Common myeloid progenitor, CD34-positive (primary cell): ENCODE measurements at places on chromosomes 6 and 20.

DNA sequence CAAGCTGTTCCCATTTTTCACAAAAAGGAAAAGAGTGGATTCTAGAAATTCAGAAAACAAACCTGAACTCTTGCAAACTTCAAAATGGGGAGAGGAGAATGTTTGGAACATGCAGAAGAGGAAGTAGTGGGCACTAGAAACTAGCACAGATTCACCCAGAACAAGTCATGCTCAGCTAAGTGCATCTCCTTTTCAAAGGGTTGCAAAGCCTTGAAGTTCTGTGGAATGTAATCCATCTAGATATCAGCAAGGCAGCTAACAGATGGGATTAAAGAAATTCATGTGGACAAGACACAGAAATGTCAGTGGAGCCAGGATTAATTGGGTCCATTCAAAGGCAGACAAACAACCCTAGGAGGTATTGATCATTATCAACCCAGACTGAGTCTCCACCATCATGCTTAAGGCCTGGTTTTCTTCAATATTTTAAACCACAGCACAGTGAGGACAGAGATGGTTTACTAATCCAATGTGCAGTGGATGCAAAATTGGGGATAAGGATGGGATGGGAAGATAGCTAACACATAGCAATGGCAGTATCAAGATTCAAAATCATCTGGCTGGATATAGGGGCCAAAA lies 31.3 kb downstream of the KCNK5 start:
- DNase-seq: no peak

DNA sequence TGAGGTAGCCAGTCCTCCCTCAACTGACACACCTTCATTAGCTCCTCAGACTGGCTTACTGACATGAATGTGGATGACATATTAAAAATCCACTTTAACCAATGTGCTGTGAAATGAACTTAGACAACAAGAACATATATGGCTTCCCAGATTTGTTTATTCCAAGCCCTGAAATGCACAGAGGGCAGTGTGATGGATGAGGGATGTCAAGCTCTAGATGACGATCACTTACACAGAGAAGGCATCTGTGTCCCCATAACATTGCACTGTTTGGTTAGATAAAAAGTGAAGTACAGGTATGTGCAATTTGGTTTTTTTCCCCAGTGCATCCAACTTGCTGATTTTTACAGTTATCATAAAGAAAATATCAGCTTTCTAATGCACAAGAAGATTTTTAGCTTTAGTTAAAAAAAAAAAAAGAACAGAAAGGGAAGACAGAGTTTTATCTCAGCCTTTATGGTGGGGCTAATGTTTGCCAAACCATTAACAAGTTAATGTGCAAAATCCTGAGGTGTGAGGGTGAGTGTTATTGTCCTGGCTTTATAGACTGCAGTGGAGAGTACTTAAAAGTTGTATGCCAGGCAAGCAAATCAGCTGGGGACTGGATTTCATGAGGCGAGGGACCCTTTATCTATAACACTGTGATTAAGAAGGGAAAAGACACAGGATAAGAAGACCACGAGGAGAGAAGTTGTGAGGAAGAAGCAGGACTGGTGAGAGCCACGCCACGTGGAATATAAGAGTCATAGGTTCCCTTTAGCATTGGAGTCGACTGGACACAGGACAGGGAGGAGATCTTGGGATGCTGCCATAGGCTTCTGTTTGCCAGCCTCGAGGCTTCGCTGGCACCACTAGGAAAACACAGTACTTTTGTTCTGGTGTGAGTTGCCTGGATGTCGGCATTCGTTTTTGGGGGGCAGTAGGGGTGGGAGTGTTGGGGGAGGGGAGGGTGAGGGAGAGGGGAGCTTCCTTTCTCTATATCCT lies 90.0 kb upstream of the BACH2 start:
- DNase-seq: no peak

GRCh38 chr20:63188641-63189321 lies 27.1 kb downstream of the YTHDF1 start:
- no peak for DNase-seq

- no peak for DNase-seq
Observed at GRCh38 chr6:21386744-21387143, 206.8 kb upstream of the SOX4 start.

- no peak for DNase-seq
Observed at GRCh38 chr20:64080813-64081623, 1.1 kb downstream of the OPRL1 start.

GRCh38 chr20:43736588-43737158 lies 9.9 kb upstream of the GTSF1L start:
- DNase-seq: peak; percentile 39

DNA sequence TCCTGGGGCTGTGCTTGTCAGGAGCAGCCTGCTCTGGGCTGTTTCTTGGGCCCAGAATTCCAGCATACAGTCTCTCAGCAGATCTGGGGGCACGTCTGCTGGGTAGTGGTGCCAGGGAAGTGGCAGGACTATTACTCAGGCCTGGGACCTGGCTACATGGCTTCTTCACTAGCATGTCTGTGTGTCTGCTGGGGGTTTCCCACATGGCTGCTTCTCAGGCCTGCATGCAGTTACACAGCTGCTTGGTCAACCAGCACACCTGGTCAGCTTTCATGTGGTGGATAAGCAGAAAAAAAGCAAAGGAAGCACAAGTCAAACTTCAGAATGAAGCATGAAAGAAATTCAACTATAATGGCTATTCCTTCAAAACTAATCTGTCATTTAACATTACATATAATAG lies 316.2 kb upstream of the NOX3 start:
- DNase-seq: no peak

DNA sequence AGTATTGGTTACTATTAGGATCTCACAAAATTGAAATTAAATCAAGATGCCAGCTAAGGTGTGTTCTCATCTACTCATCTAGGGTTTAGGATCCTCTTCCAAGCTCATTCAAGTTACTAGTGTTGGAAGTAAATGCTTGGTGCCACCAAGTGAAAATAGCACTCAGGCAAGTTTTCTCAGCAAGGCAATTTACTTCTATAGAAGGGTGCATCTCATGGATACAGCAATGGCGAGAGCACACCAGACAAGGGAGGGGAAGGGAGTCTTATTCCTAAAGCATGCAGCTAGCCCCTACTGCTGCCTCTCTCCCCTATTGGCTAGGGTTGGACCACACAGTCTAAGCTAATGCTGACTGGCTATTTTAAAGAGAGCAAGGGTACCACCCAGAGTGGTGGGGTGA lies 23.0 kb upstream of the FAM8A1 start:
- DNase-seq: no peak

DNA sequence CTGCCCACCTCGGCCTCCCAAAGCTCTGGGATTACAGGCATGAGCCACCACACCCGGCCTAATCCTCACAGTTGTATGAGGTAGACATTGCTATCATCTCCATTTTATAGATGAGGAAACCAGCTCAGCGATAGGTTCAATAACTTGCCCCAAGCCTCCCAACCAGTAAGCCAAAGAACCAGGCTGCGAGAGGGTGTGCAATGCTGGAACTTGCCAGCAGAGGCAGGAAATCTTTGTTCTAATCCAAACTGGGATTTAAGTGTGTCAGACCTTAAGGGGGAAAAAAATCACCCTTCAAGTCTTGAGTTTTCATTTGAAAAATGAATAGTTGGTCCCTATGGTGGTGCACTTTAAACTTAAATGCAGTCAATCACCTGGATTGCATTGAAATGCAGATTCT lies 20.1 kb upstream of the RNGTT start:
- peak; percentile 60 for DNase-seq

GRCh38 chr20:21376626-21377025 lies 20.7 kb downstream of the NKX2-4 start:
- no peak for DNase-seq
